ENCODE measurements at places on chromosomes 2 and 18.

DNA sequence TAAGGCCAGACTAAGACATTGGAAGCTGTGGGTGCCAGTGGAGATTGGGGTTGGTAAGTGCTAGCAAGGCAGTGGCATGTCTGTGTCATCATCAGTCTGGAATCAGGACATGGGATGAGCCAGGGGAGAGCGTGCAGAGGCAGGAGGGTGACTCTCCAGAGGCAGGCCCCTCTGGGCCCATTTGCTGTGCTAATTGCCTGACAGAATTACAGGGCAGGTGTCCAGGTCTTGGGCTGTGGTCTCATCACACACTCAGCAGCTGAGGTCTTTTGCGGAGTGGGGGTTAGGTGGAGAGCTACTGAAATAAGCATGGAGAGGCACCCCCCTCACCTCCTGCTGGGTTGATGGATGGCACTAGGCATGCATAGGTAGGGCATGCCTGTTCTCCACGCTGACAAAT lies 57.4 kb downstream of the CELF4 start:
- no peak for DNase-seq

- DNase-seq, result no peak
Observed at GRCh38 chr2:214808981-214809750, at the start of gene BARD1. Gene BARD1, minus strand, starts transcription at chr2:214809683. Its CDS starts 114 bp downstream, at chr2:214809569.

- no peak for DNase-seq
Observed at GRCh38 chr2:182831101-182831500, 35.3 kb downstream of the FRZB start.

DNA sequence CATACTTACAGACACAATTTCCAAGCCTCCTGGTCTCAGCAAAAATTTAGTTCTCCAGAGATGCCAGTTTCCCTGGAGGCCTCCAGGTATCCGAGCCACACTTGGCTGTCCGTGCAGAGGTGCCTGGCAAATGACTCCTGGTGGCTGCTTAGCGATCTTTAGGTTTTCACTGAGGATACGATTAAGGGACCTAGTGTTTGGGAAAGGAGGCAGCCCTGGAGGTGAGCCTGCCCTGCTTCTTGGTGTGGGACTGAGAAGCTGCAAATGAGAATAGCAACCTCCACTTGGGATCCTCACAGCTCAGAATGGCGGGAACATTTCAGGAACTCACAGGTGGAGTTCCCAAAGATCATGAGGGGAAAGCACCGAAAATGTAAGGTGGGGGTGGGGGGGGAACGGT lies 217.6 kb downstream of the ALPK2 start:
- no peak for DNase-seq

DNA sequence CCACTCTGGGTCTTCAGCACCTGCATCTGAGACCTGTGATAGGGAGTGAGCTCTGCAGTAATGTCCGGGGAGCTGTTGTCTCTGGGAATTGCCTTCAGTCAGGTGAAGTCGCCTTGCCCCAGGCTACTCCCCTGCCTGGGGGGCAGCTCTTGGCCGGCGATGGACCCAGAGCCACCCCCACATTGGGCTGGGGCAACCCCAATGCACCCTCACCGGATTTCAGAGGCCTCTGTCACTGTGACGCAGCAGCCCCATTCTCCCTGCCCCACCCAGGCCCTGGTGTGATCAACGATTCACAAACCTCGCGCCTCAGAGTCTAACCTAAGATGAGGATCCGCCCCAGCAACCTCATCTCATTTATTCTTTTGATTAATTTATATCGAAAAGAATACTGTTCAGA lies 303.6 kb downstream of the NDUFA10 start:
- DNase-seq, result no peak
